ENCODE measurements at places on chromosomes 4 and X. TPM values are rescaled to one million over a fixed set of nuclear protein-coding genes. Genes with fewer than 3 reads are reported as not detected.

DNA sequence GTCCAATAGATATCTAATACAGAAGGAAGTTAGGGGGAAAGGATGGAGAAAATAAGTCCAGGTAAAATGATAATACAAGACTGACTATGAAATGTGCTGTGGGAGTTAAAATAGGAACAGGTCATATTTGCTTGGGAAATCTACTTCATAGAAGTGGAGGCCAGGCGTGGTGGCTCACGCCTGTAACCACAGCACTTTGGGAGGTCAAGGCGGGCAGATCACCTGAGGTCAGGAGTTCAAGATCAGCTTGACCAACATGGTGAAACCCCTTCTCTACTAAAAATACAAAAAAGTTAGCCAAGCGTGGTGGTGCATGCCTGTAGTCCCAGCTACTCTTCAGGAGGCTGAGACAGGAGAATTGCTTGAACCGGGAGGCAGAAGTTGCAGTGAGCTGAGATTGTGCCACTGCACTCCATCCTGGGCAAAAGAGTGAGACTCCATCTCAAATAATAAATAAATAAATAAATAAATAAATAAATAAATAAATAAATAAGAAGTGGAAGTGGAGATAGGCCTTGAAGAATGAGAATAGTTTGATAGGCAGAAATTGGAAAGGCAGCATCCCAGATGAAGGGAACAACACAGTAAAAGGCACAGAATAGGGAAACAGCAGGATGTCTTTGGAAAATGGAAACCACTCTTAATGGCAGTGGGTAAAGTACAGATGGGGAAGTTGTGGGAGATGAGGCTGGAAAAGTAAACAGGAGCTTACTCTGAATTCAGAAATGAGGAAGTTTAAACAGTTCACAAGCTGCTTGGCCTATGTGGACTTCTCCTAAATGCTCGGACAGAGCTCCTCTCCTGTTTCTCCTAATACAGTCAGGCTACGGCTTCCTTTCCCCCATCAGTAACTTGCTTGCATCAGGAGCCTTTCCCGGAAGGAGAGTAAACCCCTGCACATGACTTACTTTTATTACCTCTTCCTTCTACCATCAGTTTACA, 15.1 kb upstream of the GK start:
- DNase-seq: no peak

The CT47B1 gene
- not detected for total RNA-seq

The SCD5 gene
- 25.7 TPM for total RNA-seq

The HERC5 gene
- total RNA-seq: 7.0 TPM

Measured in mesothelial cell of epicardium (in vitro differentiated cells).